HFF-Myc (cell line): ENCODE measurements at places on chromosomes 6 and 20.
A peak's percentile ranks its signal among the peaks of the same experiment; 100 is the strongest.

- DNase-seq = no peak
Measured at GRCh38 chr6:161139766-161140553, 133.9 kb downstream of the AGPAT4 start.

GRCh38 chr20:49515586-49515985 lies 33.1 kb upstream of the KCNB1 start:
- no peak for DNase-seq

GRCh38 chr6:1832358-1832757 lies 222.6 kb downstream of the FOXC1 start:
- DNase-seq = no peak

GRCh38 chr20:45589725-45590124 lies 10.6 kb upstream of the WFDC8 start:
- no peak for DNase-seq

- DNase-seq = no peak
Measured at GRCh38 chr6:88177961-88178464, 11.9 kb upstream of the CNR1 start.

- DNase-seq = no peak
Measured at GRCh38 chr6:126026001-126026400, 39.7 kb downstream of the TRMT11 start.

- DNase-seq = no peak
Measured at GRCh38 chr20:38602185-38602581, 574 bp downstream of the ARHGAP40 start.

DNA sequence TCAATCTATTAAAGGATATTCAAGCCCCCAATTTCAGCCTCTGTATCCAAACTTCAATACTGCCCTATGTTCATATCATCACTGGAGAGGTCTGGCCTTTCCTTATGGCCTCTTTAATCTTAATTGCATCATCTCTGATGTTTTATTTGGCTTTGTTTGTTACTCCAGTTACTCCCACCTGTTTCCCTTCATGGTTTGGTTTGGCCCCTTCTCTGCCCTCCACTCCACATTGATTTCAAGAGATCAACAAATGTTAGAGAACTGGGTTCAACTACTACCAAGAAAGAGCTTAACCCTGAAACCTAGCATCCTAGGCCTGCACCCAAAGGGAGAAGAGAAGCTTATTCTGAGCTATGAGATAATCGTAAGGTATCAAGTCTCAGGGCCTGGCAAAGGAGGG lies 221.6 kb downstream of the LAMA2 start:
- no peak for DNase-seq

GRCh38 chr6:163641706-163642105 lies 227.2 kb downstream of the QKI start:
- no peak for DNase-seq

GRCh38 chr6:154243793-154244750 lies 112.5 kb downstream of the IPCEF1 start:
- no peak for DNase-seq

GRCh38 chr6:76742919-76743318 lies 670.5 kb upstream of the IMPG1 start:
- no peak for DNase-seq

DNA sequence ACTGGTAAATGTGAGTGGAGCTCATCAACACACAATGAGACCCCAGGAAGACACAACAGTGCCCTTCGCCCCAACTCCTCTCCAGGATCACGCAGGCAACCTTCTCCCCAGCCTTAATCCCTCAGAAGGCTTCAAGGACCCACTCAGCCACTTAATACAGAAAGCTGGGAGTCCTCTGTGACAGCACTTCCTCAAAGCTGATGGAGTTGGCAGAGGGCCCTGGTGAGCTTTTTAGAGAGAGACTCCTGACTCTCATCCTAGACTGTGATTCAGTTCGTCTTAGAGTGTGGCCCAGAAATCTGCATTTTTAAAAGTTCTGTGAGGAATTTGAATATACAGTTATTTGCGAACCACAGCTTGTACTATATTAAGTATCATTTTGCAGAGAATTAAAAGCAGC lies 187.7 kb downstream of the UST start:
- no peak for DNase-seq

GRCh38 chr6:142292166-142292924 lies 9.5 kb upstream of the ADGRG6 start:
- no peak for DNase-seq

DNA sequence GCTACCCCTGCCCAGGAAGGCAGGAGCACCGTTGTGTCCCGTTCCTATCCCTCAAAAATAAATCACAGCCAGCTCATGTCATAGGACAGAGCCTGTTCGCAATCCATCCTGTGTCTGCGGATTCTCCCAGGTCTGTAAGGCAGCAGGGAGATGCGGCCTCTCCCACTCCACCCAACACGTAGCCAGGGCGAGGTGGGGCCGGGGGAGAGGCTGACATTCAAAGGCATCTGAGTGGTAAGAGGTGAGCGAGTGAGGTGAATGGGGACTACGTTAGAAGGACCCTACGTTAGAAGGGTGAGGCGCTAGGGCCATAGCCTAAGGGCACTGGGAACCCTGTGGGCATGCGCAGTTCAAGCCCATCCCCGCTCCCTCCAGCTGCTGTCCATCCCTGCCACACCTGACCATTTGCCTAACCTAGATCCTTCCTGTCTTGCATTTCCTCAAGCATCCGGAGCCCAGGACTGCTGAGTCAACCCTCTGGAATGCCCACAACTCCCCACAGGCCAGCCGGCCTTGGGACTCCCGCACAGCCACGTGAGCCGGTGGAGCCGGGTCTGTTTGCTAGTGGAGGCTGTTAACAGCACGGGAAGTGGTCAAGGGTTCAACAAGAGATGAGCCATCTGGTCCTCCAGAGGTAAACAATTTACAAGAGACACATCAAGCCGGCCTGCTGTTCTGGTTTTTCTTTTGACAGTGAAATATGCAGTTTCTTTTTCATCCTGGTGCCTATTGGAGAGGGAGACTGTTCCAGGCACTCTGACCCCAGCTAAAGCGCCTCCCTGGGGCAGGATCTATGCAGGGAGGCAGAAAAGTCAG lies 45.9 kb downstream of the RIPOR3 start:
- peak; percentile 95 for DNase-seq

DNA sequence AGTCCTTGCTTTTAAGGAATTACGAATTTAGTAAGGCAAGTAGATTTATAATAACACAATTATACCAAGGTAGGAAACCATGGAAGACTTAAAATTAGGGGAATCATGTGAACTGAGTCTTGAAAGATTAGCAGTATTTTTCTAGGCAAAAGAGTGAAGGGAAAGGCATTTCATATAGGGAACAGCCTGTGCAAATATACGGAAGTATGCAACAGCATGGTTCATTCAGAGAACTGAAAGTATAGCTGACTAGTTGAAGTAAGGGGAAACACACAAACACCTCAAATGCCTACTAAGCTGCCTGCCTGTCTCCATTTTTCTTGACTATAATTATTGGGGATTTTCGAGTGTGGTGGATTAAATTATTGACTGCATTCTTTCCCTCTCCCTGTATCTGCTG lies 39.0 kb upstream of the ECHDC1 start:
- no peak for DNase-seq

GRCh38 chr6:107812234-107812769 lies 11.8 kb downstream of the SCML4 start:
- DNase-seq = no peak

- no peak for DNase-seq
Measured at GRCh38 chr6:77715588-77715987, 62.7 kb downstream of the MEI4 start.

DNA sequence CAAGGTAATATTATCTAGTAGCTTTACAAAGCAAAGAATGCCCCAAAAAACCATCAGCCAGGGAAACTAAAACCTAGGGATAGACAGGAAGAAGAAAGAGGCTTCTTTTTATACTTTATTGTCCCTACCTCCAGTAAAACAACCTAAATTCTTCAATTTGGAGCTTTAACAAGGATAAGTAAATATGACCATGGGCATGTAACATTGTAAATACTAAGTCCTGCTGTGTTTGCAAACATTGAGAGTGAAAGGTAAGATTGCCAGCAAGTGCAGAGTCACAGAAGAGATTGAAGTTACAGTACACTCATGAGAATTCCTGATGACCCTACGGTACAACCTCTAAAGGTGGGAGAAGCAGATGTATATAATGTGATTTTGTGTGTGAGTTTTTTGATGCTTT lies 117.2 kb downstream of the FOXO3 start:
- DNase-seq = no peak

DNA sequence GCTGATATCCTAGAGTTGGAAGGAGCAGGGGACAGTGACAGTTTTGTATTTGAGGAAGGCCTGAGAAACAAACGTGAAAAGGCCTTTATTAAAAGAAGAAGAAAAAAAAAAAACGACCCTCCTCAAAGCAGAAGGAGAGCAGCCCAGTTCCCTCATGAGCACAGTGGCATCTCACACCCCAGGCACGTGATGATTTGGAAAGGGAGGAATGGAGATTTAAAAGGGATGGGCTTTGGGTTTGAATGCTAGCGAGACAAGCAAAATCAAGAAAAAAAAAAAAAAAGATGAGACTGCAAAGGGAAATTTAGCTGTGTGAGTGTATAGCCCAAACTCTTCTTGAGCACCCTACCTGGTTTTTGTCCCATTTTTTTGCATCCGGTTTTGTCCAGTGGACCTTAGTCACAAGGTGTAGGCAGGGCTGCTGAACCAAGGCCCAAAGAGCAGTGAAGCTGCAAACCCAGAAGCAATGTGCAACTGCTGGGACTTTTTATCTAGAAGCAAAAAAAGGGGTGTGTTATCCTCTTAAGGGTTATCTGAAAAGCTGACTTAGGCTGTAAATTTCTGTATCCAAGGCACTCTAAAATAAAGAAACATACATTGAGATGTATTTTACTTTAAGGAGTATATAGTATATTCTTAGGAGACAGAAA lies 54.5 kb upstream of the RREB1 start:
- no peak for DNase-seq

GRCh38 chr6:135086414-135086764 lies 31.8 kb upstream of the HBS1L start:
- no peak for DNase-seq

GRCh38 chr20:11905460-11906179 lies 12.1 kb upstream of the BTBD3 start:
- no peak for DNase-seq

GRCh38 chr6:24272148-24272547 lies 85.7 kb downstream of the DCDC2 start:
- DNase-seq = no peak

DNA sequence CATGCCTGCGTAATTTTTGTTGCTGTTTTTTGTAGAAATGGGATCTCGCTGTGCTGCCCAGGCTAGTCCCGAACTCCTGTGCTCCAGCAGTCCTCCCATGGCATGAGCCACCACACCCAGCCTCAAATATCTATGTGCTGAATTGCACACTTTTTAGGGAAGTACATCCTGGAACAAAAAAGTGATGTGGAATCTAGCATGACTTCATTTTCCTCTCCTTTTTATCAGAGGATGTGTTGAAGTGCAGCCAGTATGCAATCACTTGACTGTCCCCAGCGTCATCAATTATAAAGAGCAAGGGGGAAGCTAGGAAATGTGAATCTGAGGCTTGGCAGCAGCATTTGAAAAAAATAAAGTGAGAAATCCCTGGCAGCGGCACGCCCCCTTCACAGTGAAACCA lies 6.4 kb upstream of the EXOC2 start:
- no peak for DNase-seq

DNA sequence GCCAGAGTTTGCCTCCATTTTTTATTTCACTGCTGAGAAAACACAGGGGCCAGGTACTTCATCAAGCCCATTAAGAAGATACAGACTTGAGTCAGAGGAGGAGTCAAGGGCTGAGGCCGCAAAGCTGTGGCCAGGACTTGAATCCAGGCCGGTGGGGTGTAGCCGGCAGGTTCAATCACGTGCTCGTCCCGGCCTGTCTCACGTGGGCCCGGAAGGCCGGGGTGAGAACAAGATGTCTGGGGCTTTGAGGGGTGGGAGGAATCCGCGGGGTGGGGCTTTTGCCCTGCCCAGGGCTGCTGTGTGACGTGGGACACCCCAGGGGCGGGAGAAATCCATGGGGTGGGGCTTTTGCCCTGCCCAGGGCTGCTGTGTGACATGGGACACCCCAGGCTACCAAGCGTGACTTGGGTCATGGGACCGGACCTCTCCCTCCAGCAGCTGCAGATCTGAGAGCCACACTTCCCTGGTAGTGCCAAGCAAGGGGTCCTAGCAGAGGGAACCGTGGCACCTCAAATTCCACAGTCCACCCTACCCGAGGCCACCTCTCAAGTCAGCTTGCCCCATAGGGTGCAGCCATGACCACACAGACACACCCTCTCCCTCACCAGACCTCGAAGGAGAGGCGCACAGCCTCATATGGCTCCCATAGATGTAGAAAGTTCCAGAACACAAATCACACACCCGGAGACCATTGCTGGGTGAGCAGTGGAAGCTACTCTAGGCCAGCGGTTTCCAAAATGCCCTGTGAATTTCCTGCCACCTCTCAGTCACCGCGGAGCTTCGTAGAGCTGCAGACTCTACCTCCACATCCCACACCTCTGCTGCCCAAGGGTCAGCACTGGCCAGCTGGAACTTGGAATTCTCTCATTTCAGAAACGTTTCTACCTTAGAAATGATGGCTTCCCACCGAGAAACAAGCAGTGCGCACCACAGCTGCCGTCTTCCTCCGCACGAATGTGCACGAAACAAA lies 156.1 kb downstream of the DLL1 start:
- DNase-seq = no peak

DNA sequence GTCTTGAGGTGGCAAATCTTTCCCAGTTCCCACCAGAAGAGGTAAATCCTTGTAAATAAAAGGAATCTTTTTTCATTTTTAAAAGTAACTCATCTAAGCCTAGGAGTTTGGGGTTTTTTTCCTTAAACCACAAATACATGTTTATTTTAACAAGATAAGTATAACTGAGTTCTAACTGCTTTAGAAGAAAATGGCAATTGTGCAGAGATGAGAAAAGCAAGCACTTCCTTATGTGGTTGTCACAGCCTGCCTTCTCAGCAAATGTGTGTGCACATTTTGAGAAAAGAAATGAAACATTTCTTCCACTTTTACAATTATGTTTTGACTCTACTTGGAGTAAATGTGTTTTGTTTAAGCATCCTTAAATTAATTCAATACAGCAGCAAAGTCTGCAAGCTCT lies 17.7 kb downstream of the HCK start:
- DNase-seq = no peak

- DNase-seq = no peak
Measured at GRCh38 chr6:82588859-82589412, 225.3 kb downstream of the TPBG start.

DNA sequence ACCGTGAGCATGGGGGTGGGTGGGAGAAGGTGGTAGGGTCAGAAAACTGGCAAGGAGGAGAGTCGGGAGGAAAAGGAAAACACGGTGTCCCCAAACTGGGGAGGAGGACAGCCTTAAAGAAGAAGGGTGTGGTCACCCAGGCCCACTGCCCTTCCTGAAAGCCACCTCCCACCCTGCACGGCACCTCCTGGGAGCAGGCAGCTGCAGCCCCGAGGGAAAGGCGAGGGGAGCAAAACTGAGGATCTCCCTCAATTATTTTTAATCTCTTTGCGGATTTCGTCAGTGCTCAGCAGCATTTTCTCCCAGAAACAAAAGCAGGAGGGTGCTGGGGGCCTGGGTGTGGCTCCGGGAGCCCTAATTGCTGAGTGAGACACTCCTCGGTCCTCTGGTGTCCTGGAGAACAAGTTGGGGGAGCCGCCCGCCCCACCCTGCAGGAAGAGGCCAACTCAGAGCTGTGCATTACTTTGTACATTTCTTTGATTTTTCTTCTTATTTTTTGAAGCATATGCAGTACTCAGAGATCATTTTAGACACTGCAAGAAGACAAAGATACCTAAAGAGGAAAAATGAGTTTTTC lies 56.4 kb downstream of the RIOK1 start:
- DNase-seq = no peak

- DNase-seq = no peak
Measured at GRCh38 chr6:36374972-36375371, 12.5 kb downstream of the ETV7 start.

GRCh38 chr20:11906626-11907480 lies 10.8 kb upstream of the BTBD3 start:
- no peak for DNase-seq
